HCEC 1CT (cell line): ENCODE measurements at places on chromosomes 5 and 9.

GRCh38 chr9:126498331-126498730, 115.4 kb upstream of the LMX1B start:
- DNase-seq, result no peak

DNA sequence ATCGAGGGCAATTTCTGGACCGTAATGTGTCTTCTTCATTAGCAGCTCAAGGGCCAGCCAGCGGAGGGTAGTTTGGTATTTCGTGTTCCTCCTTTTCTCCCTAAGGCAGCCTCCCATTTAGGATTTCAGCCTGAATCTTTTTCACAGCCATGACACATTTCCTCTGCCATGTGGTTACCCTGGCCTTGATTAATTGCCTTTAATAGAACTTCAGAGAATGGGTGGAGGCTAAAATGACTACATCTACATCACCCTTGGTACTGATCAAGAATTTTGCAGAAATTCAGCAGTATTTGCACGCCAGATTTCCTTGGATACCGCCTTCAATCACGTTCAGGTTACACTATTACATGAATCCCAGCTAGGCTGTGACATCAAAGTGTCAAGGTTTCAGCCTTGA, 58.0 kb downstream of the ADAMTS16 start:
- DNase-seq, result no peak

DNA sequence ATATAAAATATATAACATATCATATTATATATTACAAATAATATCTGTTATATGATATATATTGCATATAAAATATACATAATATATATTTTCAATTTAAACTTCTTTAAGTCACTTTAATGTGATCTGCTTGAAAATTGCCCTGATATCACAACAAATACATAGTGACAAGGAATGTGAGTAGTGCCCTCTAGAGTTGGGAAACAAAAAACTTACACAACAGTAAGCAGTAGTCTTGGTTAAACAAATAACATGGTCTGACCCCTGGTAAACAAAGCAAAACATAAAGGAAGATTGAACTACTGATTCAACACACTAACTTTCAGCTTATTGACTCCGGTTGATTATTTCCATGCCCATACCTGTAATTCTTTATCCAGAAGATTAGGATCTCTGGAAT, 188.3 kb upstream of the NMUR2 start:
- peak; percentile 32 for DNase-seq

GRCh38 chr5:76657683-76658311, 34.6 kb upstream of the F2RL2 start:
- DNase-seq, result no peak

- no peak for DNase-seq
Measured at GRCh38 chr9:132582276-132582785, at the start of gene BARHL1. BARHL1 (plus strand) TSS chr9:132582606; CDS start chr9:132582798, 192 bp downstream.

- peak; percentile 45 for DNase-seq
Measured at GRCh38 chr9:120910643-120911042, 16.0 kb downstream of the TRAF1 start.

DNA sequence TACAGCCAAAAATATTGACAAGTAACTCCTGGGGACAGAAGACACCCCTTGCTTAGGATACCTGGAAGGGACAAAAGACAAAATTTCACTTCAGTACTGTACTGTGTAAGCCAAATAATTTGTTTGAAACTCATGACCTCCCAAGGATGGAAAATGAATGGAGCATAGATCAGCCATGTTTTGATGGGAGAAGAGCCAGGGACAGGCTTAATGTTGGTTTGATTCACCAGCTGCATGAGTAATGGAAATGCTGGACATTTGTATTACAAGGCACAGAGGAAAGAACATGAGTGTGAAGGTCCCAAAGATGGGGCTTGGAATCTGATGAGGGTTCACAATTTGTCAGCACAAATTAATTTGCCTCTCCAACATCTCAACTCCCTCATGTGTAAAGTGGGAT, 122.8 kb downstream of the ENC1 start:
- peak; percentile 76 for DNase-seq

GRCh38 chr9:2158111-2158610, 143.0 kb downstream of the SMARCA2 start:
- peak; percentile 84 for DNase-seq

DNA sequence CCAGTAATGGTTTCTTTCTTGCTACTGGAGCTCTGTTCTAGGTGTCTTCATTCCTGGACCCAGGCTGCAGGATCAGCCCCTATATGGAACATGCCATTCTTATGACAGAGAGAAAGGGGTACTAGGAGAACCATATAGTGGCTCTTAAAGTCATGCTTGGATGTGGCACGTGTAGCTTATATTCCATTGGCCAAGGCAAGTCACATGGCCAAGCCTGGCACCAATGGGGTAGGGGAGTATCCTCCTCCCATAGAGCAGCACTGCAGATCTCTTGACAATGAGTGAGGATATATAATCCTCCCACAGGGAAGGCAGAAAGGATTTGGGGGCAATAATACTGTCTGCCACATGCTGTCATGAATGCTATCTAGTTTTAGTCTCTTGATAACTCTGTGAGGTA, 193.3 kb downstream of the PALM2AKAP2 start:
- no peak for DNase-seq

- DNase-seq, result no peak
Measured at GRCh38 chr9:137050570-137050969, 3.3 kb downstream of the ENTPD2 start.

DNA sequence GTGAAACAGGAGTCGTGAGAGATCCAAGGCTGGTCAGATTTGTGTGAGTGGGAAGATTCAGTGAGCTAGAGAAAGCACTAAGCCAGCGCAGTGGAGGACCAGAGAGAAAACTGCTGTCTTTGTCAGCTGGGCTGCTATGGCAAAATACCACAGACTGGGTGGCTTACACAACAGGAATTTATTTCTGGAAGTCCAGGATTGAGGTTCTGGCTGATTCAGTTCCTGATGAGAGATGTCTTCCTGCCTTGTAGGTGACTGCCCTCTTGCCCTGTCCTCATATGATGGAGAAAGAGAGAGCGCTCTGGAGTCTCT, 24.2 kb upstream of the ANKRD33B start:
- DNase-seq, result no peak

- no peak for DNase-seq
Measured at GRCh38 chr9:22105005-22105722, 96.1 kb upstream of the CDKN2B start.

GRCh38 chr5:147437161-147437596, 72.7 kb downstream of the DPYSL3 start:
- DNase-seq, result no peak

DNA sequence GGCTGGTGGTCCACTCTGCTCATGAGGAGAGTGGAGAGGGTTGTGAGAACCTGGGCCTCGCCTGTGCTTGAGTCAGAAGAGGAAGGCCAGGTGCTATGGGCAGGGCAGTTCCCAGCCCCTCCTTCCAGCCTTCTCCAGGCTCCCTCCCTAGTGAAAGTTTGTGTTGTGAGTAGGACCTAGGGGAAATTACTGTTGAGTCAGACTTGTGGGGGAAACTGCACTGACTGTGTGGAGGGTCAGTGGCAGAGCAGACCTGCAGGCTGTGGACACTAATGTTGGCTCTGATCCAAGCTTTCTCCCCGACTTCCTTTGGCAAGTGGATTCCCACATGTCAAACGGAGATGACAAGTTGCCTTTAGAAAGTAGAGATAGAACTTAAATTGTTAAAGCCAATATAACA, 102.6 kb downstream of the ARHGAP26 start:
- peak; percentile 36 for DNase-seq

DNA sequence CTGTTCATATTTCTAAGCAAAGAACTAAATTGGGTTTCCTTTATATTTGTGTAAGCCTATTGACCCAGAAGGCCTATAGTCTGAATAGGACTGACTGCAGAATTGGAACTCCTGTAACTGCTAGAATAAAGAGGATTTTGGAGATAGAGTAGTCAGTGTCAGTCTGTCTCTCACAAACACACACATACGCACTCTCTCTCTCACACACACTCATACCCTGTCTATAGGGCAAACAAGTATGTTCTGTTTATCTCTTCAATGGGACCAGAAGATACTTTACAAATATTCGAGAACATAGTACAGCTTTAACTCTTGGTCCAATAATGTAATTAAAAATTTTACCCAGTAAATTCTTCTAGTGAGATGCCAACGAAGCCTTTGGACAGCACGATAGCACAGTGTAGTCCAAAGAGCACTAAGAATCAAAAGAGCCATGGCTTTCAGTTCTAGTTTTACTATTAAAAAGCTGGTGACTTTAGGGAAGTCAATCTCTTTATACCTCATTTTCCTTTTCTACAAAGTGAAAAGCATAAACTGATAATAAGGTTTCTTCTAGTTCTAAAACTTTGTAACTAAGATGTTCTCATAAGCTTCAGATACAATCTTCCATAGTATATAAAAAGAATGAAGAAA, 19.3 kb downstream of the ABHD17B start:
- DNase-seq, result no peak

DNA sequence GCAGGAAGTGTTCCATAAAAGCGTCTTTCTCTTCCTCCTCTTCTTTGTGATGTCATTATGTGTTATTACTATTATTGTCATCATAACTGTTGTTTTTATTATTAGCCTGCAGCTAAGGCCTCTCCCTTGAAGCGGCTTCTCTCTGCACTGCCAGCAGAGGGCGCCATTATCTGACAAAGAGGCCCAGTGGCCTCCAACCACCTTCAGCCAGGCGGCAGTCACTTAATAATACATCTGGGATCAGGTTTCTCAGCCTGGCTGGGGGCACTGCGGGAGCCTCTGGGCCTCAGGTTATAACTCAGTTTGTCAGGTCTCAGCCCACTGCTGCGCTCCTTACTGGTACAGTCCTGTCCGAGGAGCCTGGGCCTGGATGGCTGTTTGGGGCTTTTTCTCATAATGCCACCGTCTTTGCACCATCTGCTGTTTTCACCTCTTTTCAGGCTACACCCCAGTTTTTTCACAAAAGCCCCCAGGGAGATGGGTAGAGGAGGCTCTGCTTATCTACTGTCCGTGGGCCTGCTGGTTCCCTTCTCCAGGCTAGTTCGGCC, 281.9 kb downstream of the NSG2 start:
- peak; percentile 53 for DNase-seq

- no peak for DNase-seq
Measured at GRCh38 chr9:117737721-117738226, 33.6 kb downstream of the TLR4 start.

GRCh38 chr9:127905004-127905728, 5.8 kb upstream of the ST6GALNAC6 start:
- no peak for DNase-seq

DNA sequence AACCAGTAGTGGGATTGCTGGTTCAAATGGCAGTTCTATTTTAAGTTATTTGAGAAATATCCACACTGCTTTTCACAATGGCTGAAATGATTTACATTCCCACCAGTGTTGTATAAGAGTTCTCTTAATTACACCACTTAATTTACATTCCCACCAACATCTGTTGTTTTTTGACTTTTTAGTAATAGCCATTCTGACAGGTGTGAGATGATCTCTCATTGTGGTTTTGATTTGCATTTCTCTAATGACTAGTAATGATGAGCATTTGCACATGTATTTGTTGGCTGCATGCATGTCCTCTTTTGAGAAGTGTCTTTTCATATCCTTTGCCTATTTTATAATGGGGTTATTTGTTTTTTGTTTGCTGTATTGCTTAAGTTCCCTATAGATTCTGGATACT, 688.3 kb downstream of the PRR16 start:
- DNase-seq, result no peak

- no peak for DNase-seq
Measured at GRCh38 chr5:58394339-58394738, 65.5 kb downstream of the PLK2 start.

DNA sequence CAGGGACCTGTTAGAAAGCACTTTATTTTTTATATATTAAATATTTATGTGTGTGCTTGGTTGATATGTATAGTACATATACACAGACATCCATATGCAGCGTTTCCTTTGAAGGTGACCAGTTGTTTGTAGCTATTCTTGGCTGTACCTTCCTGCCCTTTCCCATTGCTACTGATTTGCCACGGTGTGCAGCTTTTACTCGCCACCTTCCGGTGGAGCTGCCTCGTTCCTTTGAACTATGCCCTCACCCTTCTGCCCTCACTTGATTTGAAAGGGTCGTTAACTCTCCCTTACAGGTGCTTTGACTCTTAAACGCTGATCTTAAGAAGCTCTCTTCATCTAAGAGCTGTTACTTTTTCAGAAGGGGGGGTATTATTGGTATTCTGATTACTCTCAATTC, 20.5 kb downstream of the RGMB start:
- DNase-seq, result no peak

- DNase-seq, result no peak
Measured at GRCh38 chr5:135119481-135119880, 85.5 kb upstream of the PITX1 start.

DNA sequence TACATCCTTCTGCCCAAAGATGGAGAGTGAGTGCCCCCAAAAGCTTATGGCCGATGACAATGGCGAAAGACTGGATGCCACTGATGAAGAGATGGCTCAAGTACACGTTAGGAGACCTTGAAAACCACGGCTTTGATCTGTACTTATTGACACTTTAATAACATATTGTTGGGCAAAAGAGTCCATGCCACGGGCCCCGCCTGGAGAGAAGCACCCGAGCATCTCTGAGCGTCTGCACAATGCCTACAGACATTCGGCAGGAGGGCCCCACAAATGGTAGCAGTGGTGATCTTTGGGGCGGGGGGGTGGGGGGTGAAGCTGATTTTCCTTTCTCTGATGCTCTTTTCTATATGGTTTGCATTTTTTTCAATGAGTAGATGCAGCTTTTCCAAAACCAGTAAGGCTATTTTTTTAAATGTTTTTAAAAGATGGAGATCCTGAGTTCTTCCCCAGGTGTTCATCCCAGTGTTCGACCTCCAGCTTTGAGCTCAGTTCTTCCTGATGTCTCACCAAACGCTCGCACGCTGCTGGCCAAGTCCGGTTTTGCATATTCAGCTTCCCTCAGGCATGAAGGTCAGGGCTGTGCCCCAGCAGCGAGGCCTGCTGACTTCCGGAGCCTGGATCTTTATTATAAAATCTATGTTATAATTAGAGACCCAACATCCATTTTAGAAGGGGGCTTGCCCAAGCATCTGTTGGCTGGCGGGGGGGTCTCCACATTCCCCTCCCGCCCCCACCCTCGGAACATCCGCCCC, 34.3 kb upstream of the BARHL1 start:
- no peak for DNase-seq

DNA sequence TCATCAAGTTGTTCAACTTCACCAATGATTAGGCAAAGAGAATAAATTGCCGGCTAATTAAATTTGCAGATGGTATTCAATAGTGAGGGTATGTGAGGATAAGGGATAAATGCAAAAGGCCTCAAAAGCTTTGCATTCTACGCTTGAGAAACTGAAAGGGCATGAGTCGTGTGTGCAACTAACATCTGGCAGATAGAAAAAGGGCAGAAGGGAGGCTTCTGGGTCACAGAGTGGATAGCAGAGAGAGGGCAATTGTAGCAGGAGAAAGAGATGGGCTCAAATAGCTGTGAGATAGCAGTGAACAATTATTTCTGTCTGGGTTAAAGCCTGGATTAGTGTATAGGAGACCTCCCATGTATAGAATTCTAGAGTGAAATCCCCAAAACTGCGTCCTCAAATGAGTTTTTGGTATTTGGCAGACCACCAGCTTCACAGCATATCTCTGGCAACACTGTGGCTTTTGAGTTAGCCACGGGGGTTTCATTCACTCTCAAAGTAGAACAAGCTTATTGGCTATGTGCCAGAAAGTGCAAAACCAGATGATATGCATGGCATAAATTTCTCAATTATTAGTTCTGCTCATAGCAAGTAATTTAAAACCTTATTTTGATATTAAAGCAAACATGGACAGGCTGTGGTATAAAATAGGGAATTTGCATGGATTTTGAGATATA, 586.3 kb downstream of the BRINP1 start:
- no peak for DNase-seq
